Activated effector memory CD4-positive, alpha-beta T cell treated with Interleukin-2 at 50 U/mL for 16 hours (primary cell): ENCODE measurements at places on chromosomes 16 and 17.

GRCh38 chr17:69516911-69517310 is 102.4 kb downstream of the MAP2K6 start:
- DNase-seq, result no peak

DNA sequence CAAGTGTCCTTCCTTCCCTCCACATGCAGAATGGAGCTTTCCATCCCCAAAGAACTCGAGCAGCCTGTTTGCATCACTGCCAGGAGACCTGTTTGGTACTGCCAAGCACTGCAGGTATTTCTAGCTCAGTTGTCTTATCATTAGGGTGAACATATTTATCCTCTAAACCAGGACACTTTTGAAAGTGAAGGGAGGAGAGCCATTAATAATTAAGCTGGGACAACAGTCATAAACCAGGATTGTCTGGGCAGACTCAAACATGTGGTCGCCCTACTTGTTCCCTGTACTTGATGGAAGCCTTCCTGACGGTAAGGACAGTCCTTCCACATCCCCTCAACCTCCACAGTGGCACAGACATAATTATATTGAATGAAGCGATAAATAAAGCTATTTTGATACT is 67.4 kb downstream of the PRKCA start:
- DNase-seq, result no peak

DNA sequence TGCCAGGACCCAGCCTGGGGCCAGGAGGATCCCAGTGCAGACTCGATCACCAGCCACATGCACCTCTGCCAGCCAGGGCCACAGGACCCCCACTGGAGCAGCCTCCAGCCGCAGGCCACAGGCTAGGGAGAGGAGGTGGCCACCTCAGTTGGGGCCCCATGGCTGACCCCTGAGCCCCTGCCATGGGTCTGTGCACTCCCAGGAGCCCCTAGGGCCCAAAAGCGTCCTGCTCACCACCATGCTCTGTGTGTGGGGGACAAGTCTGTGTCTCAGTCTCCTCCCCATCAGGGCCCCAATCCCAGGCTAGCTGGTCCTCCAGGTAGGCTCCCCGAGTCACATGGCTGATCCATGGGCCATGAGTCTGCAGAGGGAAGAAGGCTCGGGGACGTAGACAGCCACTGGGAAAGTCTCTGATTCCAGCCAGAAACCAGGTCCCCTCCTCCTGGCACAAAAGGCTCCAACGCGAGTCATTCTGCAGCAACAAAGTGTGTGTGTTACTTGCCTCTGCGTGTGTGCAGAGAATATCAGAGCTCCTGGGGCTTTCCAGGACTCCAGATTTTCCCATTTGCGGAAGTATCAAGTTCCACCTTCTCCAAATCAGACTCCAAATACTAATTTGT is 6.1 kb upstream of the PRSS8 start:
- no peak for DNase-seq

DNA sequence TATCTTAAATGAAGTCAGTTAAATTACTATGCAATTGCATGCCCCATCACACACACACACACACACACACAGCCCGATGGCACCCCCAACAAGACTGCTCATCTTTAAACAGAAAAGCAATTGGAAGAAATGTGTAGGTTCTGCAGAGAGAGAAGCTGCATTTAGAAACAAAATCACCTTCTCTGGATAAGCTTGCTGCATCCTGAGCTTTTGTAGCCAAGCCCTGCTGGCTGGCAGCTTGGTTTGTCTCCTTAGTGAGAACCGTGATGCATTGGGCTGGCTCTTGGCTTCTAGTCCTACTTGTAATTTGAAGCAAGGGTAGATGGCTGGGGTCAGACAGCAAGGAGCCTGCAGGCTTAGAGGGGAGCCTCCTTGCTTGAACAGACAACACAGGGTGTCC is 153.8 kb downstream of the SOX9 start:
- no peak for DNase-seq

- no peak for DNase-seq
Measured at GRCh38 chr16:62738666-62739460, 702.6 kb upstream of the CDH8 start.

- no peak for DNase-seq
Measured at GRCh38 chr16:66300501-66300900, 66.0 kb upstream of the CDH5 start.

DNA sequence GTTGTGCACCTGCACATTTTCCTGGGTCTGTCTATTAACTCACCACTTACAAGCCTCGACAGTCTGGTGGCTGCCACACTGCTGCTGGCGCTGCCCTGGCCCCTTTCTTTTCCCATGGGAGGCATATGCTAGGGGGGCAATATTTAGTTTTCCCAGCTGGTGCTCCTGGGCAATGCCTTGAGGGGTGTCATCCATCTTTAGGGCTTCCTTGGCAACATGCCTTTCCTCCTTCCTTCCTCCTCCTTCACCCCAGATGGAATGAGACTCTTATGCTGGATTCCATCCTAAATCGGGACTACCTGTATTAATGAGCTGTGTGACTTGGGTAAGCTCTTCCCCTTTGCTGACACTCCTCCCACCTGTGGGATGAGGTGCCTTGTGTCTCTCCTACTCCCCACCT is 64.8 kb upstream of the CDC42EP4 start:
- DNase-seq, result no peak

DNA sequence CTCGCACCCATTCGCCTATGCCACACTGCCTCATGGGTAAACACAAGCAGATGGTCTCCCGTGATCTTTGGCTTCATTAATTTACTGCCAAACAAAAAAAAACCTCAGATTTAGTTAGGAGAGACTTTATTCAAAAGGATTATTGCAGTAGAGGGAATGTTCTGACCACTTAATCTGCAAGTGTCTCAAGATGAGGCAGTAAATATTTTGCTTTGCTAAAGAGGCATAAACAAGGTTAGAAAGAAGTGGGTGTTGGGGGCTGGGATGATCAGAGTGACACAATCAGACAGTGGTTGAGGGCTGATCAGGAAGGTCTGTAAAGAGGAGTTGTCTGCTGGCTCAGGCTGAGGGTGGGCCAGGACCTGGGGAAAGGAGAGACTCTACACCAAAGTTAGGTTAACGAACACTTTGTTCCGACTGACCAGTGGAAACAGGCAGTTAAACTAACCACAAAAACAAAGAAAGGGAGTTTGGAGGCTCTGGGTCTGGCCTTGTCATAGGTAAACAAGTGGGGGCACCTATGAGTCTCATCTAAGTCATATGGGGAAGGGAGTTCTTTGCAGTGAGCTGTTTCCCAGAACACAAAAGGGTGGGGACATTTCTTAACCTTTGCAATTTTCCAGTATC is 28.5 kb downstream of the HSD17B2 start:
- DNase-seq, result no peak
